ENCODE measurements at places on chromosomes 6 and 20. TPM values are rescaled to one million over a fixed set of nuclear protein-coding genes. Genes with fewer than 3 reads are reported as not detected.

DNA sequence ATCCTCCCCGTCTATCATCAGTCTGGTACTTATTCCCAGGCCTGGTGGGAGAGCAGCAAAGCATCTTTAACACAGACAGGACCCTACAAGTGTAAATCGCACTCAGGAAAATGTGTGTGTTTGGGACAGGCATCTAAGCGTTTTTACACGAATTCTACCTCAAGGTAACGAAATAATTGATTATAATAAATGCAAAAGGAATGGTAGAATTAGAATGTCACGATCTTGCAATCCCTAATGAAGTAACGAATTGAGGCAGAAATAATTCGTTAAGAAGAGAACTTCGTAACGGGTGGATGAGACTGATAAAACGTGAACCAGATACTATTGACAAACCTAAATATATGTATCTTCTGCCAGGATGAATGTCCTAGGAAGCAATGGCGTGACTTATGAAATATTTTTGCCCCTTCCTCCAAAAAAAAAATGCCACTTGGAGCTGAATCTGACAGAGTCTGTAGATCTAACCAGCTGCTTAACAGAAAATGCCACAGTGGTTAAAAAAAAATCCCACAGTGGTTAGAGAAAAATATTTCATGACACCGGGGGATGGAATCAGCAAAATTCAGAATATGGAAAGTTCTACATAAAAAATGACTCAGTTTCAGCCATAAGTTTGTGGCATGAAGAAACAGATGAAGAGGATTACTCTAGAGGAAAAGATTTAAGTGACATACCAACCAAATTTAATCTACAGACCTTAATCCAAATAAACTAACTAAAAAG lies 68.7 kb downstream of the F13A1 start:
- no peak for DNase-seq

DNA sequence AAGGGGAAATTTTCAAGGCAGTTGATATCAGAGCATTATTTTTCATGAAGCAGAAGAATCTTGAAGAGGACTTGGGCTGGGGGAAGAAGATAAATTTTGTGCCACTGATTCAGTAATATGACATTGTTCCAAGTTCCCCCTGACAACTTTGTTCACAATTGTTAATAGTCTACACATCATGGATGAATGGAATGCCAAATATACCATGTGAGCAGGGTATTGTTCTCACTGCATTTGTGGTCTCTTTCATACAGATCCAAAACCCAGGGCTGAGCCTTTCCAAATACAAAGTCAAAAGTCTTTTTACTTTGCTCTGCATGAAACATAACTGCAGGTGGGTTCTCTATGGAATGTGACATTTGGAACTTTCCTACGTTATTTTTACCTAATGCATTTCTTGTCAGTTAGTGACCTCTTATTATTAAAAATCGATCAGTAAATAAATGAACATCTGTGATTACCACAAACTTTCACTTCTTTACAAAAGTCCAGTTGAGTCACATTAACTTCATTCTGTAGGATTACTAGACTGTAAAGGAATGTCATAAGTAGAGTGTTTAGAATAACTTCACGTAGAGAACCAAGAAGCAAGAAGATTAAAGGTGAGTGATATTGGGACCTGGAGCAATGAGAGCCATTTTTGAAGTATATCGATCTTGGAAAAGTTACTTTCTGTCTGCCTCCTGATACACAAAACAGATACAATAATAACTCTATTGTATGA lies 100.9 kb downstream of the RCAN2 start:
- DNase-seq: no peak

DNA sequence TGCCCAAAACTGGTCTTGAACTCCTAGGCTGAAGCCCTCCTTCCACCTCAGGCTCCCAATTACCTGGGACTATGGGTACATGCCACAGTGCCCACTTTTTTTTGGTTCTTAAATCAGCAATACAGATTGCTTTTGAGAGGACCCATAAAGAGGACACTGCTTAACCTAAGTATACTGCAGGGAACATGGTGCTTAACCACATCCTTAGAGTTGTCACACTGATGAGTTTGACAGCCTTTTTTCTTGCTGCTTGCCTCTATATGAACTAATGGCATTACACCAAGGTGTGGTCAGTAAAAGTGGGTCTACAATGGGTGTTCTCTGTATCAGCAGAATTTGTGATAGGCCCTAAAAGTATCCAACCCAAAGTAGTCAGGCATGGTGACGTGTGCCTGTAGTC lies 7.2 kb upstream of the SLC35D3 start:
- DNase-seq: no peak

GRCh38 chr6:13485923-13486562 lies 1.4 kb downstream of the GFOD1 start:
- DNase-seq: no peak

BNIP5 gene
- not detected for total RNA-seq

BPI gene
- total RNA-seq: not detected

Data from NCI-H460 (cell line).